Melanocyte of skin (primary cell): ENCODE measurements at places on chromosomes 6 and 20. TPM values are rescaled to one million over a fixed set of nuclear protein-coding genes. Genes with fewer than 3 reads are reported as not detected.

The ATG5 gene
- total RNA-seq, result 28.6 and 46.2 TPM in 2 replicates

The BTNL2 gene
- not detected in 2 replicates for total RNA-seq

The TMC2 gene
- under 0.01 TPM in 1 of 2 replicates, not detected in the other for total RNA-seq

The VGLL2 gene
- not detected in 2 replicates for total RNA-seq

The DEF6 gene
- under 0.01 and 0.15 TPM in 2 replicates for total RNA-seq

The HNF4A gene
- total RNA-seq, result not detected in 2 replicates

The GSTA2 gene
- under 0.01 TPM in 1 of 2 replicates, not detected in the other for total RNA-seq

The HLA-DRA gene
- 20.3 and 144 TPM in 2 replicates for total RNA-seq

The HCK gene
- total RNA-seq, result 0.36 TPM in 1 of 2 replicates, not detected in the other

The RSPO3 gene
- 0.67 TPM in 1 of 2 replicates, not detected in the other for total RNA-seq

The SENP6 gene
- 57.8 and 81.4 TPM in 2 replicates for total RNA-seq

The ACAT2 gene
- total RNA-seq, result 66.4 and 112 TPM in 2 replicates

The SLC2A10 gene
- total RNA-seq, result 13.4 and 15.6 TPM in 2 replicates

The HFE gene
- 9.1 and 12.4 TPM in 2 replicates for total RNA-seq

The TXLNB gene
- 0.15 and 0.33 TPM in 2 replicates for total RNA-seq

The GJA1 gene
- 14.2 and 24.0 TPM in 2 replicates for total RNA-seq

The CD93 gene
- total RNA-seq, result under 0.01 TPM in 1 of 2 replicates, not detected in the other

The RING1 gene
- 22.5 and 23.6 TPM in 2 replicates for total RNA-seq

The FOXS1 gene
- total RNA-seq, result not detected in 2 replicates

The CRISP2 gene
- total RNA-seq, result not detected in 2 replicates

The HLA-DRB1 gene
- total RNA-seq, result 14.0 and 17.0 TPM in 2 replicates

The OPN5 gene
- not detected in 2 replicates for total RNA-seq

The TCF21 gene
- total RNA-seq, result not detected in 2 replicates

The ADGRG6 gene
- 41.0 and 49.8 TPM in 2 replicates for total RNA-seq

The TGM3 gene
- total RNA-seq, result not detected in 2 replicates

The ANKRD6 gene
- total RNA-seq, result 10.0 and 18.9 TPM in 2 replicates

The NTSR1 gene
- under 0.01 TPM in 1 of 2 replicates, not detected in the other for total RNA-seq

The BNIP5 gene
- under 0.01 TPM in 1 of 2 replicates, not detected in the other for total RNA-seq

The IL17A gene
- not detected in 2 replicates for total RNA-seq

The BMP2 gene
- under 0.01 and 0.36 TPM in 2 replicates for total RNA-seq

The ZBP1 gene
- total RNA-seq, result not detected in 2 replicates

The FOXF2 gene
- 3.4 and 4.7 TPM in 2 replicates for total RNA-seq

The AFG1L gene
- 8.6 and 9.1 TPM in 2 replicates for total RNA-seq

The PARD6B gene
- 1.4 and 1.7 TPM in 2 replicates for total RNA-seq

The POM121L2 gene
- not detected in 2 replicates for total RNA-seq

The NHLRC1 gene
- total RNA-seq, result 2.3 and 4.2 TPM in 2 replicates

The ID4 gene
- total RNA-seq, result 3.1 and 16.4 TPM in 2 replicates

The AARS2 gene
- total RNA-seq, result 14.5 and 16.0 TPM in 2 replicates

The OR2H2 gene
- total RNA-seq, result not detected in 2 replicates

The PDYN gene
- total RNA-seq, result not detected in 2 replicates

The OR2J3 gene
- not detected in 2 replicates for total RNA-seq

The MOCS1 gene
- 15.6 and 17.9 TPM in 2 replicates for total RNA-seq

The BTN1A1 gene
- total RNA-seq, result not detected in 2 replicates

The TRDN gene
- total RNA-seq, result not detected in 2 replicates

The SUMO4 gene
- total RNA-seq, result 3.4 and 3.7 TPM in 2 replicates

The ZKSCAN8 gene
- total RNA-seq, result 13.7 and 19.0 TPM in 2 replicates
